ENCODE measurements at places on chromosomes 16 and 17.

DNA sequence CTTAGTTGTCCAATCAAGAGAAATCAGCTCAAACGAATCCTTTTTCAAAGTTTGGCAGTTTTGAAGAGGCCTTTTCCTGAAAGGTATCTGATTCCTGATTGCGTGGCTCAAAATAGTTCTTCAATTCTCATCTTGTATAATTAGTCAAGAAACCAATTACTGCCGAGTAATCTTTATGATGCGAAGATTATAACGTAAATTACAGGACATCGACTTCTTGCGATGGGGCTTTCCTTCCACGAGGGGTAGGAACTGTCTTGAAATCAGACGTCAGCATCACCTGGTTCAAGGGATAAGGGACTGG is 644 bp upstream of the ARL2BP start:
- no peak for DNase-seq

- no peak for DNase-seq
These were observed 41.8 kb downstream of the TNRC6C start for GRCh38 chr17:78000341-78000740.

DNA sequence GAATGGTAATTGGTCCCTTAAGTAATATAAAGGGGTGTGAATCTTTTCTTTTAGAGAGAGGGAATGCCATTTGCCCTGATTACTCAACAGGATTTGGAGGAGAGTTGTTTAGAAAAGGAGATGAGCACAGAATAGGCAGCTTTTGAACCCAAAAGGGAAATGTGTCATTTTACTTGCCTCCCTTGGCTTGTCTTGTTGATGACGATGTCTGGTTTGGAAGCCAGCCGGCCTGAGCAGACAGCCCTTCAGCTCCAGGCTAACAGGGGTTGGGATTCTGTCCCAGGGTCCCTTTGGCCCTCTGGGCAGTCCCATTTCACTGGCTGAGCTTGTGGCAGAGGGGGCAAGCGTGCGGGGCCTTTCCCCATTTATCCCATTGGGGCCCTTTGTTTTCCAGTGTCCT is 22.3 kb upstream of the PRKAR1A start:
- DNase-seq, result no peak

- DNase-seq, result no peak
These were observed 258.6 kb downstream of the SNX29 start for GRCh38 chr16:12235110-12235509.

- no peak for DNase-seq
These were observed 42.7 kb downstream of the DYNLRB2 start for GRCh38 chr16:80583466-80583865.

DNA sequence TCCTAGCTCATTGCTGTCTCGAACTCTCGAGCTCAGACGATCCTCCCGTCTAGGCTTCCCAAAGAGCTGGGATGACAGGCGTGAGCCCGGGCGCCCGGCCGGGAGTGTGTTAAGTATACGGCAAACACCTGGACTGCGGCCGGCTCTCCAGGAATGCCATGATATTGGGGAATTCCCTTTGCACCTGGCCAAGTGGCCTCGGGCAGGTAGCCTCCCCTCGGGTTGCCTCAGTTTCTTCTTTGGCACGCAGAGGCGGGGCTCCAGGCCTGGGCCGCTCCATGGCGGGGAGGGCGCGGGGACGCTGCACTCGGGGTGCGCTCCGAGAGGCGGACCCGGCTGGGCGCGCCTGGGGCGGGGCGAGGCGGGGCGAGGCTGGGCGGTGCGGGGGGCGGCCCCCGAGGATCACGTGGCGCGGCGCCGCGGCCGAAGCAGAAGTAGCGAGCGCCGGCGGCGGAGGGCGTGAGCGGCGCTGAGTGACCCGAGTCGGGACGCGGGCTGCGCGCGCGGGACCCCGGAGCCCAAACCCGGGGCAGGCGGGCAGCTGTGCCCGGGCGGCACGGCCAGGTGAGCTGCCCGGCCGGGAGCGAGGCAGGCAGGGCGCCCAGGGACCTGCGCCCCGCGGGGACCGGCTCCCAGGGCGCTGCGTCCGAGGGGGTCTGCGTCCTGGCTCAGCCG is at the start of gene PLCG2:
PLCG2 (plus strand) TSS at position 431 of the 675 bp plus-strand sequence. CDS start 6,699 bp downstream, outside the sequence.
- no peak for DNase-seq

DNA sequence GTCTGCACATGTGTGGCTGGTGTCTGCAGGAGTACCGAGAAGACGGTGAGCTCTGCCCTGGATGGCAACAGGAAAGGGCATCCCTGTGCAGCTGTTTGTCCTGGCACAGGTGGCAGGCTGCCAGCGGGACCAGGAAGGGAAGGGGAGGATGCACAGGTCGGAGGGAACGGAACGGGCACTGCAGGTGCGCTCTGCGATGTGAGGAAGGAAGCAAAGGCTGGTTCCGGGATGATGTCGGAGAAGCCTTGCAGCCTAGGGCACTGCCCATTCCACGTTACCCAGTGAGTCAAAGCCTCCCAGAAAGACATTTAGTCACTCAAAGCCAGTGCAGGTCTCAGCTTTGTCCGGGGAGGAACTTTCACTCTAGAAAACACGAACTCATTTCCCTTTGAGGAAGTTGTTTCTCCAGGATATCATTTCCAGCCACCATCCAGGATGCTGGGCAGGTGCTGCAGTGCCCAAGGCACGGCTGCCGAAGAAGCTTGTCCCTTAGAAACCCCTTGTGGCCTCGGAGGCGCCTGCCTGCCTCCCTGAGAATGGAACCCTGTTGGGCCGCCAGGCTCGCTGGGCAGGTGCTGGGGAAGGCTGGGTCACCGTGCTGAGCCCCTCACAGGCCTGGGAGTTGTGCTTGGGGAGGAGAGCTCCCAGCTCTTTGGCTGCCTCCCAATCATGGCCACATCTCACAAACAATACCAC is 4.5 kb upstream of the TMEM235 start:
- peak; percentile 61 for DNase-seq

DNA sequence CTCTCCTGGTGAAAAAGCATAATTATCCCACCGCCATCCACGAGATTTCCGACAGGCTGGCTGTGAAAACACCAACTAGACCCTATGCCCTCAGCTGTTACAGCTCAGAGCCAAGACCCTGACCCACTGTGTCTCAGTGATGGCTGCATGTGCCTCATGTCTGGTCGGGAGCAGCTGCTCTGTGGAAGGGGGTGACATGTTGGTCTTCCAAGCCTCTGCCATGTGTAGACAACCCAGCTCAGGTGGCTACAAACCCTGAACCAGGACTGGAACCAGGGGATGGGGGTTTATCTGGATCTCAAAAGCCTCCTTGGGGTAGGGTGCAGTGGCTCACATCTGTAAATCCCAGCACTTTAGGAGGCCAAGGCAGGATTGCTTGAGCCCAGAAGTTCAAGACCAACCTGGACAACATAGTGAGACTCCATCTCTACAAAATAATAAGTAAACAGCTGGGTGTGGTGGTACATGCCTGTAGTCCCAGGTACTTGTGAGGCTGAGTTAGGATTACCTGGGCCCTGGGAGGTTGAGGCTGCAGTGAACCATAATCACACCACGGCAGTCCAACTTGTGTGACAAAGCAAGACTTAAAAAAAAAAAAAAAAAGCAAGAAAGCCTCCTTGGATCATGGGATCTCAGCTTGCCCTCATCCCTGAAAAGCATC is 220.3 kb downstream of the CPPED1 start:
- no peak for DNase-seq

DNA sequence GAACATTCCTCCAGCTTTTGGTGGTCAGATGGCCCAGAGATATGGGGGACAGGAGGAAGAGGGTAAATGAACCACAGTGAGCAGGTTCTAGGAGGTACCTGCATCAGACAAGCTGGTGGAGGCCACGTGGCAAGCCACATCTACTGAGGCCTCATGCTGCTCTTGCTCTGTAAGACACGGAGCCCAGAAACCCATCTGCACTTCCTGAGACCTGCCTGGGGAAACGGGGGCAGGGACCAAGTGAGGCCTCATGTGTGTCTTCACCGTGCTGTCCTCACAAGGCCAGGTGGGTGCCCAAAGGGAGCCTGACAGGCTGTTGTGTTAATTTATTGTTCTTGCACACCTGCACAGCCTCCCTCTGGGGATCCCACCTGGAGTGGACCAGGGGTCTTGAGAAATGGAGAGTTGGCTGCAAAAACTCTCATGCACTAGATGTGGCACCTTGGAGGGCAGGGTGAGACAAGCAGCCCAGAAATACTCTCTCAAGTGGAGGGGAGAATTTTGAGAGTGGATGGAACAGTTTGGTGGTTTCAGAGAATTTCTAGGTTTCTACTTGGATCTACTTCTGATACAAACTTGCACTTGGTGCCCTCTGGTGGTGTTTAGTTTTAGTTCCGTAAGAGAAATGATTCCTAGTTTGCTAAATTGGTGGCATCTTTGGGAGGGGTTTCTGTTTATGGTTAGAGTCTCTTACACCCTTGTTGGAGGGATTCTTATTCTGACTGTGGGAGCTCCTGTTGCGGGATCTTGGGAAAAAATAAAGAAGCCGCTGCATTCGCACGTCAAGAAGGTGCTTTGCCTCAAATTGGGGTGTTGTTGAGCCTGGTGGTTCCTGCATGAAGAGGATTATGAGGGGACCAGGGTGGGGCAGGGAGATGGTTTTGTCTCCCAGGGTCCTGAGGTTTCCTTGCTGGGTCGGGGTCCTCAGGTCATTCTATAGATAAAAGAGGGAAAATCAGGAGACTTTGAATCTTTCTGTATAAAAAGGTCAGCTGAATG is 47.5 kb downstream of the SLC6A2 start:
- DNase-seq, result no peak

DNA sequence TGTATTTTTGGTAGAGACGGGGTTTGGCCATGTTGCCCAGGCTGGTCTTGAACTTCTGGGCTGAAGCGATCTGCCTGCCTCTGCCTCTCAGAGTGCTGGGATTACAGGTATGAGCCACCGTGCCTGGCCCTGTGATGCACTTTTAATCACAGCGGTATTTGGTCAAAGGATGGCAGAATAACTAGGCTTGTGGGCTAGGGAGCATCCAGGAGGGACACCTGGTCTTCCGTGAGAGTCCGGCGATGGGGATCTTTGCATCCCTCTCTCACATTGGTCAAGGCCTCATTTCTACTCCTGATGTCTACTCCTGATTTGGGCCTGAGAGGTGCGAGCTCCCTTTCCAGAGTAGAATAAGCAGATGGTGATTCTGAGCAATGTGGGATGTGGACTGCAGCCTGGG is 257.9 kb upstream of the CACNG5 start:
- DNase-seq, result no peak

- DNase-seq, result peak; percentile 70
These were observed 692 bp downstream of the PRR15L start for GRCh38 chr17:47956791-47957590.

- DNase-seq, result no peak
These were observed 51.3 kb downstream of the ADCY9 start for GRCh38 chr16:4064950-4065352.

- no peak for DNase-seq
These were observed 184.9 kb downstream of the MSI2 start for GRCh38 chr17:57441270-57441600.

GRCh38 chr17:83182620-83183101 is 103.3 kb downstream of the METRNL start:
- DNase-seq, result no peak

DNA sequence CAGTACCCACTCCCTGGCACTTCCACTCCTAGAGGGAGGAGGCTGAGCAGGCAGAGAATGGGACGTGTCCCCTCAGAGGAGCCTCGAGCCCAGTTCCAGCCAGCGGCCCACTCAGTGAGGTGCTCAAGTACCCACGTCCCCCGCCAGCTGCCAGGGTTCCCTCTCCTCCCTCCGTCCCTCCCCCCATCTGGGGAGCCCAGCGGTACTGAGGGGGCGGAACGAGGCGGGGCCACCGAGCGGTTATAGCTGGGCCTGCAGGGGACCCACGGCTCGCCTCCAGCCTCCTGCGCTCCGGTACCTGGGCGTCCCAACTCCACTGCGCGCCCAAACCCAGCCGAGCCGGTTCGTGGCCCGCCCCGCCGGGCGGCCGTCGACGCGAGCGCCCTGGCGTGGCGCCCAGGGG is at the start of gene NPW:
NPW (plus strand) TSS at position 268 of the 403 bp plus-strand sequence.
- DNase-seq, result no peak

DNA sequence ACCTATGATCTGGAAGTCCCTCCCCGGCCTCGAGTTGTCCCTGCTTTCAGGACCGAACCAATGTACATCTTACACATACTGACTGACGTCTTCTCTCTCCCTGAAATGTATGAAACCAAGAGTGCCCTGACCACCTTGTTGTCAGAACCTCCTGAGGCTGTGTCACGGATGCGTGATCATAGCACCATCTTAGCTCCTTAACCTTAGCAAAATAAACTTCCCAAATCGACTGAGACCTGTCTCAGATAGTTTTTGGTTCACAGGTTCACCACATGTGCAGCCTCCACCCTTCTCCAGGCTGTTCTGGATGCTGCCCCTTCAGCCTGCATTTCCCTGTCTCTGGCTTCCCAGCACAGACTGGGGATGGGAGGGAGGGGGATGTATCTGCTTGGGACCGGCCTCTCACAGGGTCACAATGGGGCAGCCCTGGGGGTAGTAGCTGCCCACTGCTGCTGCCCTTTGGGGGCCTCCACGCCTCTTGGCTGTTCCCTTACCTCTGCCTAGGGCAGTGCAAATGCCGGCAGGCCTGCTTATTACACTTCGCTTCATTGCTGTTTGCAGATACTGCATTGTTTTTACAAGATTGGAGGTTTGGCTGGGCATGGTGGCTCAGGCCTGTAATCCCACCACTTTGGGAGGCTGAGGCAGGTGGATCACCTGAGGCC is 69.8 kb downstream of the NT5M start:
- DNase-seq, result no peak

- DNase-seq, result no peak
These were observed 13.6 kb upstream of the DHRS7B start for GRCh38 chr17:21113049-21113690.

- no peak for DNase-seq
These were observed 71.2 kb upstream of the GNG13 start for GRCh38 chr16:871562-872345.

DNA sequence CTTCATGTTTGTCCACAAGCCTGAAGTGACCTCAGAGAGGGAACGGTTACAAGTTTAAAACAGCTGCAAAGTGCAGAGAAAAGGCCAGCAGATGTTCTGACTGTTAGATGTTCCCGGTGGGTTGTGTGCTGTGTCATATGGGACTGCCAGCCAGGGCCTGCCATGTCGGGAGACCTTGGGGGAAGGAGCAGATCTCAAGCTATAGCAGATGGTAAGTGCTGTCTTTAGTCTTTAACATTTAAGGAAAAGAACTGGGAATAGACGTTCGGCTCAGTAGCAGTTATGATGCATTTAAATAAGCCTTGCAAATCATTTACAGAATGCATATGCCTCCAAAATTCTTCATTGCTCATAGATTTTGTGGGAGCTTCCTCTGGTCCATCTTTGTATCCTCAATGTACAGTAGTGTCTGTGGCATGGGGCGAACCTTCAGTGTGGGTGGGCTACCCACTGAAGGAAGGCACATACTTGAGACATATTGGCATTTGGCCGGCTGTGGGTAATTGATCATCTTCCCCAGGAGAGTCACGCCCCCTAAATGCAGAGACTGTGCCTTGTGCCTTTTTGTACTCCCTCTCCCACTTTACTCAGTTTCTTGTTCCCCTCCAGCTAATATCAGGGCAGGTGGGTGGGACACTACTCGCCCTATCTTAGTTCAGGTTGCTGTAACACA is 131.9 kb downstream of the NPIPB5 start:
- DNase-seq, result no peak

DNA sequence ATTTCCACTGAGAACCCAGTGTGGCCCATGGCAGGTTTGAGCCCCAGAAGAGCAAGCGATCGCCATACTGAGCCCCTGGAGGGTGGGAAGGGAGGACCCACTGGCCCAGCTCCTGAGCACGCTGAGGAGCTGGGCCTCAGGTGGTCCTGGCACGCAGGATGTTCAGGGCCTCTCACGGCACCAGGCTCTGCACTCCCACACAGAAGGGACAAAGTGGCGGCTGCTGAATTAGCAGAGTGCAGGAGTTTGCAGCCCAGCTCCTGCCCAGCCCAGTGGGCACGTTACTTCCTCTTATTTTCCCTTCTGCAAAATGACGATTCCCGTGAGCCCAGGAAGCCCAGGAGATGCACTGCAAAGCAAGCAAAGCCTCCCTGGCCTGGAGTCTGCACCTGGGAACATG is 42.3 kb upstream of the MTSS2 start:
- DNase-seq, result no peak

- DNase-seq, result no peak
These were observed 6.6 kb upstream of the DPEP2 start for GRCh38 chr16:68005786-68006286.
